ENCODE measurements at places on chromosomes 2 and 18. TPM values are rescaled to one million over a fixed set of nuclear protein-coding genes. Genes with fewer than 3 reads are reported as not detected.
A peak's percentile ranks its signal among the peaks of the same experiment; 100 is the strongest.

DNA sequence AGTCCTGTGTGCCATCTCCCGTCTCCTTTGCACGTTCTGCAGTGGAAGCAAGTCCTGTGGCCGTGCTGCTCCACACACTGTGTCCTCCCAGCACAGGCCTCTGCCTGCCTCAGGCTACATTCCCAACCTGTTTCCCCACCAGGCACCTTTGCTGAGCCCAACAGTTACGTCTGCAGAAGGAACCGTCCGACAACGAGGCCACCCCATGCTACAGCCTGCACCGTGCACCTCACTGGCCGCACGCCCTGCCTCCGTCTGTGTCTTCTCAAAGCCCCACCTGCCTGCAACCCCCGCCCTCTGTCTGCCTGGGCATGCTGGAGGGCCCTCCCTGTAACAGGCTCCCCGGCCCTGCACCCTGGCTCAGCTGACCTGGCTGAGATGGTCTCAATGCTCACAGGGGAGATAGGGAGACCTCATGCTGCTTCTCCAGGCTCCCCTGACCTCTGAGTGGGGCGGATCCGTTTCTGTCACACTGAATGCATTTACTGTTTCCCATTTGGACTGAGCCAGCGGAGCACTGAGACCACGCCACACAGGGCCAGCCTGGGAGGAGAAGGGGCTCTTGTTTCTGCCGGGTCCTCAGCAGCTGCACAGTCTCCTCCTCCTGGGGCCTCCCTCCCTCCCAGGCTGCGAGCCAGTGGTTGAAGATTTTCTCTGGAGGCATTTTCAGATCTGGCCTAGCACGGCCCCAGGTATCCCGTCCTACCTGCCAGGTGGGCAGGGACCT, 109.1 kb upstream of the OTOS start:
- H3K4me3 ChIP-seq = no peak overlapping the region
- no peak overlapping the region for H3K27ac ChIP-seq
- no peaks in the 10 kb centered on the region for H3K36me3 ChIP-seq

Gene SOX11
- not detected for total RNA-seq

- no peaks in the 10 kb centered on the region for H3K36me3 ChIP-seq
- no peaks in the 10 kb centered on the region for H3K4me1 ChIP-seq
- no peak overlapping the region for H3K27ac ChIP-seq
- no peak for DNase-seq
Observed at GRCh38 chr2:227921648-227922047, 50.2 kb downstream of the DAW1 start.

DNA sequence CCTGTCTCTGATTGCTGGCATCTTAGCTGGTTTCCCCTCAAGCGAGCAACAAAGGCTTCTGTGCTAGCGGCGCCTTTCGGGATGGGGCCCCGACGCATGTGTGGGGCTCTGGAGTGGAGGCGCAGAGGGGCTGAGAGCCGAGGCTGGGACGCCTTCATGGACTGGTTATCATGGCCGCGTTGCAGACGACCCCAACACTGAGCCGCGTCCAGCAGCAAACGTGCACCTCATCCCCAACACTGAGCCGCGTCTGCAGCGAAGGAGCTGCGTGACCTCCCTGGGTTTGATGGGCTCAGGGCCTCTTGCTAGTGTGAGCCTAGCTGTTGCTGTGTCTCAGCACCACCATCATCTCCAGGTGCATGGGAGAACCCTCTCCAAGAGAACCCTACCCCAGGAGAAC, 123.7 kb upstream of the CTDP1 start:
- DNase-seq = no peak
- H3K4me3 ChIP-seq = no peak overlapping the region
- no peaks in the 10 kb centered on the region for H3K27me3 ChIP-seq
- no peaks in the 10 kb centered on the region for H3K36me3 ChIP-seq

DNA sequence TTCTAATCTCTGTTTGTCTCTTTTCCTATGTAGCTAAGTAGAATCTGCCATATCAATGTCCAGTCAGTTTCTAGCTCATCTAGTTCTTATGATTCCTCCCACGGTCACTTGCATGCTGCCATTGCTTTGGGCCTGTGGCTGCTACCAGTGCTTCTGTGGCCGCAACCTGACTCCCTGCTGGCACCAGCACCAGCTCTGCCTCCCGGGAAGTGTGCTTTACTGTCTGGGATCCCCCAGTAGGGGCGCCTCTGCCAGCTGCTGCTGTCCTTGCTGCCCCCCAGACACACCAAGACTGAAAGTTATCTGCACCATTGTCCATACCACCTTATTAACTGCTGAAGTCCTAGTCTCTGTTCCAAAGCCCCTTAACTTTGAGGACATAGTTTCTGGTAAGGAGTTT, 56.3 kb downstream of the RAPGEF4 start:
- H3K36me3 ChIP-seq = no peaks in the 10 kb centered on the region
- H3K4me1 ChIP-seq = no peaks in the 10 kb centered on the region
- no peak for DNase-seq
- no peak overlapping the region for H3K27ac ChIP-seq
- H3K4me3 ChIP-seq = no peak overlapping the region

Gene SNORC
- 1.5 TPM for total RNA-seq

DNA sequence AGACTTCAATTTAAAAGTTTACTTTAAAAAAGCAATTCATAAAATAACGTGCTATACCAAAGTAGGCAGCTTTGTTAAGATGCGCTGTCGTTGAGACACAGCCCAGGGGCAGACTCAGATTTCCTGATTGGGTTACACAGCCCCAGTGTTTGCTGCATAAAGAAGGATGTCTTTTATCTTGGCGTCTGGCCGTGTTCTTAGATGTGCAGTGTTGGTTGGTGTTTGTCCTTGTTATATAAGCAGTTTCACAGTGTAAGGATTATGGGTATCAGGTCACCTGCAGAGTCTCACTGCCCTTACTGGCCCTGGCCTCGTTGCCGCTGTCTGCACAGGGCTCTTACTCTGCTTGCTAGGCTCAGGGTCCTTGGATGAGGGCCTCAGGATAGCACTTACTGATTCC, 108.5 kb downstream of the WDSUB1 start:
- no peak overlapping the region for H3K27ac ChIP-seq
- no peak overlapping the region for H3K4me3 ChIP-seq
- no peak for DNase-seq
- no peaks in the 10 kb centered on the region for H3K36me3 ChIP-seq
- H3K4me1 ChIP-seq = no peaks in the 10 kb centered on the region

- no peak overlapping the region for H3K4me3 ChIP-seq
- peaks cover 7% of the 10 kb centered on the region for H3K27me3 ChIP-seq
- no peak for DNase-seq
- no peak overlapping the region for H3K27ac ChIP-seq
- H3K4me1 ChIP-seq = peaks cover 4% of the 10 kb centered on the region
Observed at GRCh38 chr2:1755436-1756191, 11.3 kb upstream of the PXDN start.

DNA sequence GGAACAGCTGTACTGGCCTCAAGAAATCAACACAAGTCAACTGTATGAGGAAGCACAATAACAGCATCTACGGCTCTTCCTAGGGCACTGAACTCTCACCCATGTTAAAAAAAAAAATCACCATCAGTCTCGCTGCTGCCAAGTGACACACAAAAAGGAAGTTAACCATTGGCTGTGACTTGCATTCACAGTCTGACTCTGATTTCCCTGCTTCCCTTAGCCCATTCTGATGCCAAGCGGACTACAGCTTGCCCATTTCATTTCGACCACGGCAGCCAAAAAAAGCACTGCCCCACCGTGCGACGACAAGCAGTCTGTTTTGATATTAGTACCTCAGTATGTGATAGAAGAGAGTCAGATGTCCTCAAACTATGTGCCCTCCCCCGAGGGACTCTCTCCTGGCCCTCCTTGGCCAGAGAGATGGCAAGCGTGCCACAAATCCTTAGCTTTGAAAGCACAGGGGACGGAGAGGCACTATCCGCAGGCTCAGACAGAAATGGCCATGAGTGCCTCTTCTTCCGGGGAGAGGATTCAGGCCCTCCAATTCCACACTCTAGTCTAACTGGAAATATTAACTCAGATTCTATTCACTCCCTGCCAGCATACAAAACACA, 250.0 kb downstream of the TCF4 start:
- H3K4me1 ChIP-seq = no peaks in the 10 kb centered on the region
- H3K36me3 ChIP-seq = no peaks in the 10 kb centered on the region
- H3K27me3 ChIP-seq = peaks cover 12% of the 10 kb centered on the region
- H3K27ac ChIP-seq = no peak overlapping the region

DNA sequence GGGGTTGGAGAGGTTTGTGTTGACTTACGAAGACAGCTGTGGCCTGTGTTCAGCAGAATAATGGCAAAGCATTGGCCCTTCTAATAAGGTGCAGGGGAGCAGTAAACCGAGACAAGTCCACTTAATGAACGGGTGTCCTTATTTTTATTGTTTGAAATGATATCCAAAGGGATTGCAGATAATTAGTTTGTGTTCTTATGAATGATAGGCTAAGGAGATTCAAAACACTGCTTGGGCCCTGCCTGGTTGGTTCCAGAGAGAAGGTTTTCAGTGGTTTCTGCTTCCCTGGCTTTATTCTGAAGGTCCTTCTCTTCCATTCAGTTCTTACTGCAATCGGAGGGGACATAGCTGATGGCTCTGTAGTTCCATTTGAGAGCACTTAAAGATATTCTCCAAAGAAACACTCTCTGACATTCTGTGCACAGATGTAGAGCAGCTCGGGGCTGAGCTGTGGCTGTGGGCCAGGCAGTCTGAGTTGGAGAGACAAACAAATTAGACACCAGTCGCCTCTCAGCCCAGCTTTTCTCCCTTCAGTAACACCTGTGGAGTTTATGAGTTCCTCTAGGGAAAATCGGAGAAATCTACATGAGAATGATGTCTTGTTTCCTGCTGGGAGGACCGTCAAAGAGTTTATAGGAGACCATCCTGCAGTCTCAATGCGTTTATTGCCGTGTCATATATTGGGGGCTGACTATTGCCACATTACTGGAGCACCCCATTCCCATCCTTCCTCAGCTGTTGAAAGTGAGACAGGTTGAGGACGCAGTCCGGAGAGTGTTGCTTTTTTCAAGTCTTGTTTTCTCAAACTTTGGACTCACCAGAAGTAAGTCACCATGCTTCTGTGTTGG, 6.5 kb downstream of the GREB1 start:
- peaks cover 8% of the 10 kb centered on the region for H3K27me3 ChIP-seq
- H3K4me1 ChIP-seq = no peaks in the 10 kb centered on the region
- H3K27ac ChIP-seq = no peak overlapping the region
- no peak for DNase-seq
- H3K36me3 ChIP-seq = no peaks in the 10 kb centered on the region

- peaks cover 6% of the 10 kb centered on the region for H3K36me3 ChIP-seq
- peak overlapping the region; percentile 73 for H3K27ac ChIP-seq
- peak overlapping the region; percentile 65 for H3K4me3 ChIP-seq
Observed at GRCh38 chr2:96772903-96773671, 12.4 kb downstream of the CNNM4 start.

DNA sequence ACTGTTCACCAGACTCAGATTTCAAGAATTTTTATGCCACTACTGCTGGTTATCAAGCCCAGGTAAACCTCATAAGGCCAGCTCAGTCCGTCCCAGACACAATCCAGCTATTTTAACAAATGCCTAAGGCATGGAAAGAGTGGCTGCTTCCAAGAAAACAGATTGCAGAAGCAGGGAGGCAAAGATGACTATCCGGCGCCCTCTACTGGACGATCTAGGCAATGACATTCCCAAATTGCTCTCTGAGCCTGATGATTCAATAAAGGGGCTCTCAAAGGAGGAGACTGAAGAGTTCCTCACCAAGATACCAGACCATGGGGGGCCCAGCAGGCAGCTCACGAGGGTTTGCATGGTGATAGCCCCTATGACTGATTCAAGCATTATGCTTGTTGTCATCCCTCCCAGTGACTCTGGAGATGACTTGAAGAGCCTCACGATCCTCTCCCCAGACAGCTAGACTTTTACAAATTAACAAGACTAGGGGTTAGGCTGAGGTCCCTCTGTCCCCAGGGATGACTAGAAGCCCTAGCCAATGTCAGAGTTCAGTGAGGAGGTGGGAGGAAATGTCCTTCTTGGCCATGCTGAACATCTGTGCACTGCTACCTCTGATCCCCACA, 25.0 kb downstream of the SERPINB8 start:
- no peaks in the 10 kb centered on the region for H3K4me1 ChIP-seq
- DNase-seq = no peak
- H3K27ac ChIP-seq = no peak overlapping the region
- H3K27me3 ChIP-seq = no peaks in the 10 kb centered on the region

DNA sequence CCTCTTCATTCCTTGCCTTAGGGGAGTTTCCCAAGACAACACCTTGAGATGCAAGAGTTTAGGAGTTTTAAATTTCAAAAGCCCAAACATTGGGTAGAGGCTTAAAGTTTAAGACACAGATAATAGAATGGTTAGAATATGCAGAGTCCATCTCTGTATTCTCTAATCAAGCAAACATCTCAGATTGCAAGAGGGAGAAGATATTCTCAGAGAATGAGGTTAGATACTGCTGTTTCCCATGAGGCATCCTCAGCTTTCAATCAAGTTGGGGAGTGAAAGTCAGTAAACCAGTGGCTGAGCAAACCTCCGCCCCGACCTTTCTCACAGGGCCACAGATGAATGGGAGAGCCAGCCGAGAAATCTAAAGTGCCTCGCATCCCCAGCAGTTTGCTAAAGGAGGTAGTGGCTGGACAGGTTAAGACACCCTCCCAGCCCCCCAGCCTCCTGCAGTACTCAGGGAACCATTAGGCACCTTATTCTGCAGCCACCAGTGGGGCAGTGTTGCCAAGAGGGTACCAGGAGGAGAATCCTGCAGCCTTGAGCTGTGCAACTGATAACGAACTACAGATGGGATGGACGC, 30.0 kb downstream of the FBXO36 start:
- peaks cover 1% of the 10 kb centered on the region for H3K4me1 ChIP-seq
- no peak overlapping the region for H3K27ac ChIP-seq
- H3K4me3 ChIP-seq = no peak overlapping the region

DNA sequence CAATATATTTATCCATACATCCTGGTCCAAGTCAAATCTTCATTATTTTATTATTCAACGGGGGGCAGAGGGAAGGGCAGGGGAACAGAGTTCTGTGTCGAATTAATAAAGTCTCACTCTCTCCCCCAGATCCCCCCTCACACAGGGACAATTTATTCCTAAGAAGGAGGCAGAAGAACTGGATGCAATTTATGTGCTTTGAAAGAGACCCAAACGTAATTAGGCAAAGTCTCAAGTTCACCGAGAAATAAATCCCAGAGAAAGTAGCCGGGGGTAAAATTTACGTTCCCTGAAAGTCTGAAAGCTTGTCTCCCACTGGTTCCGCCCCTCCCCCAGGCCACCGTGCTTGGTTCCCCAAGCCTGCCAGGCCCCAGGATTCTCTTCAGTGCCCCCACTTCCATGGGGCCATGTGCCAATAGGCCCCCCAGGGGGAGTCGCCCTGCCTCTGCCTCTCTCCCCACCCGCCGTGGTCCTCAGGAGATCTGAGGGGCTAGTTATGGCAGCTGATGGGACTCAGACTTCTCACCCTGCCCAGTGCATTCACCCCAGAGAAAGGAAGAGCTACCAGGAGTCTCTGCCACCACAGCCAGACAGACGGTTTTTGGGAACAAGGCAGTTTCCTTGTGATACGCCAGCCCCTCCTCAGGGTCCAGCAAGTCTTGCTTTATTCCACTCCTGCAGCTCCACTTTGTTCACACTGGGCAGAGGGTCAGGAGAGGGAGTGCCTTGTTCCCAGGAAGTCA, 215.5 kb downstream of the CYP26B1 start:
- no peaks in the 10 kb centered on the region for H3K27me3 ChIP-seq
- H3K4me1 ChIP-seq = no peaks in the 10 kb centered on the region
- no peak overlapping the region for H3K4me3 ChIP-seq
- DNase-seq = no peak

Gene OSBPL6
- total RNA-seq = 0.20 TPM

Measured in activated naive CD8-positive, alpha-beta T cell treated with anti-CD3 and anti-CD28 coated beads, Interleukin-2, amount 10 ng/mL, durations not matched to agents 7 days and 5 days (primary cell).